Right atrium auricular region (tissue), 2 donors: ENCODE measurements at places on chromosomes 11 and 22. TPM values are rescaled to one million over a fixed set of nuclear protein-coding genes. Genes with fewer than 3 reads are reported as not detected.

DNA sequence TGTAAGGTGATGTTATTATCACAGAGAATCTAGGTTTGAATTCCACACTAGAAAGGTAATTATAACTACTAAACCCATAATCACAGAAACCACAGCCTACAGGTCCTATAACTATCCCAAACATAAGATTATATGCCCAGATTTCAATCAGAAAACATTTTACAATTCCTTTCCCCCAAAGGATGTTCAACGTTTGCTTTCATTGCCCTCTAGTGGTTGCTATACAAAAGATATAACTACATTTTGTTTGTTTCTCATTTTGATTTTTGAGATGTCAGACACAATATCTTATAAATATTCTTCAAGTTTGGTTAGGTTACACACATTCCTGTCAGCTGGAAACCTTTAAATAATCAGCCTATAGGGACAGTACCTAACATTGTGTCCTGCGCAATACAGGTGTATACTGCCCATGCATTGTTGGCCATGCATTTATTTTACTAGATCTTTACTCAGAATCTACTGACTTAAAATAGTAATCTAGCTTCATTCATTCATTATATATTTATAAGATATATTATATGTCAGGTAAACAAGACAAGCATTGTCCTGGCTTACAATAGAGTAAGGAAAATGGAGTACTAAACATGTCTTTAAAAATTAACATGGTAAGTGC, 530.5 kb upstream of the CCDC90B start:
- no peaks in the 10 kb centered on the region for H3K27me3 ChIP-seq
- no peak for DNase-seq
- no peaks in the 10 kb centered on the region for H3K4me1 ChIP-seq
- no peaks in the 10 kb centered on the region for H3K36me3 ChIP-seq
- H3K27ac ChIP-seq, result no peak overlapping the region
- no peak overlapping the region for H3K4me3 ChIP-seq

DNA sequence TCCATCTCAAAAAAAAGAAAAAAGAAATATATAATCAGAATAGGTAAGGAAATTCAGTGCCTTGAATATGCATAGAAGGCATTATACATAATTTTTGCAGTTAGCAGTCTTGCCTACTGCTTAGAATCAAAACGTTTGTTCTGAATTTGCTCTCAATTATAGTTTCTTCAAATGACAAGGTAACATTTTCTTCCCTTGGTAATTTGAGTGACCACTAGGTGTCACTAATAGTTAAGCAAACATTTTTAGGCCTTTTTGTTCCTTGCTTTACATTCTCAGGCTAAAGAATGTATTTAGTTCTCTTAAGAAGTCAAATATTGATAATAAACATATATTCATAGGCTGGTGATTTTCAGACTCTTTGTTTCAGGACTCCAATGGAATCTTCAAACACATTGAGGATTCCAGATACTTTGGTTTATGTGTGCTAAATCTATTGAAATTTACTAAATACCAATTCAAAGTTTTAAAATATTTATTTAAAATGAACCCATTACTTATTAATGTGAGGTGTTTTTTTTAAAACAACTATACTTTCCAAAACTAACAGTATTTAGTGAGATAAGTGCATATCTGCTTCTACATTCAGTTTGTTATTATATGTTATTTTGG, 55.0 kb upstream of the DEPDC7 start:
- H3K36me3 ChIP-seq, result peaks cover 5% of the 10 kb centered on the region
- H3K4me1 ChIP-seq, result no peaks in the 10 kb centered on the region
- H3K27ac ChIP-seq, result no peak overlapping the region
- no peaks in the 10 kb centered on the region for H3K27me3 ChIP-seq
- H3K4me3 ChIP-seq, result no peak overlapping the region
- DNase-seq, result no peak

- no peak for DNase-seq
- H3K4me1 ChIP-seq, result no peaks in the 10 kb centered on the region
- no peak overlapping the region for H3K4me3 ChIP-seq
- no peaks in the 10 kb centered on the region for H3K36me3 ChIP-seq
- no peak overlapping the region for H3K27ac ChIP-seq
- no peaks in the 10 kb centered on the region for H3K27me3 ChIP-seq
Measured at GRCh38 chr11:46275964-46276641, 1.4 kb upstream of the CREB3L1 start.

ZDHHC24 gene
- total RNA-seq, result 16.5 TPM

SLC25A18 gene
- 3.6 TPM for total RNA-seq

DNA sequence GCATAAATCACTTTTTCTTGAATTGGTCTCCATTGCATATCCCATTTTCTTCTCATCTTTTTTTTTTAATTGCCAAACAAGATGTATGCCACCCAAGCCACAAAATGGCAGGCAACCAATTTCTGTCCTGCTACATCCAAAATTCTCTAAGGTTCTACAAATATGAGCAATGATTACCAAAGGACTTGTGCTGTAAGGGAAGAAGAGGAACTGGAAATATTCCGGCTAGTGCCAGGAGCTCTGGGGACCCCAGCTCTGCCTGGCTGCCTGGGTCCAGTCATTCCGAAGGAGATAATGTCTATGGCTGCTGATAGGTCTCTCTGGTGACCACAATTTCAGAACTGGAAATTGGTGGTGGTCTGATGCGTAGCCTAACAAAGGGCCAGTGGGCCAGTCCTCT, 17.1 kb upstream of the SNX32 start:
- DNase-seq, result no peak
- H3K36me3 ChIP-seq, result no peaks in the 10 kb centered on the region
- peaks cover 8% of the 10 kb centered on the region for H3K4me1 ChIP-seq
- H3K27me3 ChIP-seq, result no peaks in the 10 kb centered on the region
- H3K4me3 ChIP-seq, result no peak overlapping the region

- peaks cover 17% of the 10 kb centered on the region for H3K4me1 ChIP-seq
- H3K27ac ChIP-seq, result no peak overlapping the region
- H3K4me3 ChIP-seq, result no peak overlapping the region
- peaks cover 5% of the 10 kb centered on the region for H3K36me3 ChIP-seq
Measured at GRCh38 chr11:9530901-9531625, 42.4 kb upstream of the WEE1 start.

GRCh38 chr11:112519751-112520150, 259.1 kb upstream of the PLET1 start:
- H3K4me1 ChIP-seq, result no peaks in the 10 kb centered on the region
- no peaks in the 10 kb centered on the region for H3K36me3 ChIP-seq
- H3K4me3 ChIP-seq, result no peak overlapping the region
- DNase-seq, result no peak
- H3K27me3 ChIP-seq, result no peaks in the 10 kb centered on the region
- H3K27ac ChIP-seq, result no peak overlapping the region

KCNQ1OT1 gene
- total RNA-seq, result 0.35 TPM

DNA sequence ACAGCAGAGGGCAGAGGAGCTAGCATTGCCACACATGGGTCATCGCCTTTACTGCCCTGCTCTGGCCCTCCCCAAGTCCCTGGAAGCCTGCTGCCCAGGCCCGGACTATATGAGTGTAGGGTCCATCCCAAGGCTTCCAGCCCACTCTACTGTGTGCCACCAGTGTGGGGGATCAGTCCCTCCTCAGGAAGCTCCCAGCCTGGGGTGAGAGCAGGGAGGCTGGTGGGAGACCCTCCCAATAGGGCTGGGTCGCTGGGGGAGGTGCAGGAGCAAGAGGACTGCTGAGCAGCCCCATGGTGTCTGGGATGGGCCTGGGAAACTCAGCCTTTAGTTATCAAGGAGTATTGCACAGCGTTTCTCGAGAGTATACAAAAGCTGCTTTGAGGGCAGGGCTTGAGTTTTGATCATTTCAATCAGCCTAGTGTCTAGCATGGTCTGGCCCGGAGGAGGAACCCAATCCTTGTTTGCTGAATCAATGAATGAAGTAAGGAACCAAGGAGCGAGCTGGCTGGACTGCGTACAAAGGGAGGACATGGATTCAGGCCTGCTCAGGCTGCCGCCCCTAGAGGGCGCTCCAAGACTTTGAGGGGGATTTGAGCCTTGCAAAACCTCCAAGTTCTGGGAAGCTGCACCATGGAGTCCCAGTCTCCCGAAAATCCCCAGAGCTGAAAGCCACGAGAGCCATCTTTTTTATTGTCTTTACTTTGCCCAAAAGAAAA, 89.0 kb upstream of the PARVA start:
- H3K27ac ChIP-seq, result peak overlapping the region; percentile 64
- DNase-seq, result peak; percentile 90
- no peak overlapping the region for H3K4me3 ChIP-seq
- H3K4me1 ChIP-seq, result no peaks in the 10 kb centered on the region
- H3K36me3 ChIP-seq, result no peaks in the 10 kb centered on the region
- H3K27me3 ChIP-seq, result no peaks in the 10 kb centered on the region

DNA sequence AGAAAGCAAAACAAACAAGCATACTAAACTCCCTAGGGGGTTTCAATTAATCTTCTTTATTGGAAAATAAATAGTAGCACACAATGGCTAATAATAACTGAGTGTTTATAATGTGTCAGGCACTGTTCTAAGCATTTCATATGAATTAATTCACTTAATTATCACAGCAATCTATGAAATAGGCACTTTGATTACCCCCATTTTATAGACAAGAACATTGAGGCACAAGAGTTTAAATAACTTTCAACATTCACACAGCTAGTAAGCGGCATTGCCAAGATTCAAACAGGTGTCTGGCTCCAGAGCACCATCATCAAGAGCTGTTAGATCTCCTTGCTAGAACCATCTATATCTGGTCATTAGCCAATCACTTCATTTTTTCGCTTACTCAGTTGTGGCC, 43.1 kb downstream of the PRCP start:
- H3K27me3 ChIP-seq, result no peaks in the 10 kb centered on the region
- H3K4me1 ChIP-seq, result peaks cover 7% of the 10 kb centered on the region
- no peak overlapping the region for H3K27ac ChIP-seq
- no peak overlapping the region for H3K4me3 ChIP-seq

DNA sequence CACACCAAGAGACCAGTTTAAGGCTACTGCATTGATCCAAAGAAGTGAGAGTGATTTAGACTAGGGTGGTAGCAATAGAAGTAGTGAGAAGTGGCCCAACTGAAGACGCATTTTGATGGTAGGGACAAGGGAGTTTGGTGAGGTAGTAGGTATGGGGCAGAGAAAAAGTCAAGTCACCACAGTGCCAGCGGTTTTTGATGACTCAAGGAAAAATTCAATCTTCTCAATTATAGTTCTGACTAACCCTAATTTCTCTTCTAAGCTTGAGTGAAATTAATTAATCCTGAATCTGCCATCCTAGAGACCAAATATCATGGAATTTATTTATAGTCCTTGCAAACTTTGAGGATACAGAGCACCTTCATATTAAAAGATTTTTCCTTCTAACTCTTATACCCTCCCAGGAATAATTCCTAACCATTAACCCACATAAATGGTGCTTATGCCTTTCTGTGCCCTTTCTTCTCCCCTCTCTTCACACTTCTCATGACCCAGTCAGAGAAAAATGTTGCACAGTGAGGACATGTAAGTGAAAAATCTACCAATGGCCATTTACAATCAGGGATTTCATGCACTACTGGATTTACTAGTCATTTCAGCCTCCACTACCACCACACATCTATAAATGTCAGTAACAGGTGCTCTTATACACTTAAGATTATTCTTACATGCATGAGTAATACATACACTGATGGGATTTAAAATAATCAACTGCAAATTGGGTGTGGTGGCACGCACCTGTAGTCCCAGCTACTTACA, 45.9 kb upstream of the ARHGAP32 start:
- H3K4me3 ChIP-seq, result no peak overlapping the region
- H3K27ac ChIP-seq, result no peak overlapping the region
- no peaks in the 10 kb centered on the region for H3K36me3 ChIP-seq
- DNase-seq, result no peak

- H3K4me1 ChIP-seq, result peaks cover 3% of the 10 kb centered on the region
- DNase-seq, result no peak
- no peak within 1 kb of the TSS for H3K27ac ChIP-seq
- H3K36me3 ChIP-seq, result no peaks in the 10 kb centered on the region
Measured at GRCh38 chr22:50085211-50085972, at the start of gene MLC1. MLC1 (minus strand) TSS chr22:50085426; CDS start chr22:50084902, 524 bp downstream.

GRCh38 chr11:111095327-111095726, 150.2 kb upstream of the POU2AF2 start:
- H3K27me3 ChIP-seq, result no peaks in the 10 kb centered on the region
- H3K27ac ChIP-seq, result no peak overlapping the region
- no peaks in the 10 kb centered on the region for H3K4me1 ChIP-seq
- DNase-seq, result no peak
- H3K4me3 ChIP-seq, result no peak overlapping the region

MFRP gene
- not detected for total RNA-seq
